NCI-H1048 (cell line): ENCODE measurements at places on chromosomes 5 and 9.

DNA sequence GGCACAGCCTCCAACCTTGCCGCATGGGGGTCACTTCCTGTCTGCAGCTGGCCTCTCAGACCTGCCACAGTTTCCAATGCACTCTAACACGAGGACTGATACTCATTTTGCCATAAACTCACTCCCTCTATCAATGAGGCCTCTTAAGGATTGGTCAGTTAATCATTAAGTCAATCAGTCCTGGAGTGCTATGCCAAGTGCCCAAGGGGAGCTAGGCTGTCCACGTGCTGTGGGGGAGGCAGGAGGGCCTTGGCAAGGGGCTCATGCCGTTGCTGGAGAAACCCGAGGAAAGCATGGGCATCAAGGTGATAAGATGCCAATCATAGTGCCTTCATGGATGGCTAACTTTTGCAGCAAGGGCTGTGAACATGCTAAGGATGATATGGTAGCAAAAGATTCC, 1.7 kb upstream of the ALDH1B1 start:
- no peak for DNase-seq

DNA sequence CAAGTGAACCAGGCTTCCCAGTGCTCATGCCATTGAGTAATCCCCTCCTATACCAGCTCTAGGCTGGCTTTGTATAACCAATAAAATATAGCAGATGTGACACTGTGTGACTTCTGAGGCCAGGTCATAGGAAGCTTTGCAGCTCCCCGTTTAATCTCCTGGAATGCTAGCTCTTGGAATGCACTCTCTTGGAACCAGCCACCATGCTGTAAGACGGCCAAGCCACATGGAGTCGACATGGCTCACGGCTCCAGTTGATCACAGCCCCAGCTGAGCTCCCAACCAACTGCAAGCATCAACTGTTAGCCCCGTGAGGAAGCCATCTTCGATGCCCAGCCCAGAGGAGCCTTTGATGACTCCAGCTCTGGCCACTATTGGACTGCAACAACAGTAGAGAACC, 74.5 kb downstream of the SH3TC2 start:
- no peak for DNase-seq

GRCh38 chr5:98066910-98067309, 706.6 kb upstream of the RGMB start:
- DNase-seq = no peak

GRCh38 chr5:150544611-150545219, 36.8 kb downstream of the NDST1 start:
- no peak for DNase-seq

DNA sequence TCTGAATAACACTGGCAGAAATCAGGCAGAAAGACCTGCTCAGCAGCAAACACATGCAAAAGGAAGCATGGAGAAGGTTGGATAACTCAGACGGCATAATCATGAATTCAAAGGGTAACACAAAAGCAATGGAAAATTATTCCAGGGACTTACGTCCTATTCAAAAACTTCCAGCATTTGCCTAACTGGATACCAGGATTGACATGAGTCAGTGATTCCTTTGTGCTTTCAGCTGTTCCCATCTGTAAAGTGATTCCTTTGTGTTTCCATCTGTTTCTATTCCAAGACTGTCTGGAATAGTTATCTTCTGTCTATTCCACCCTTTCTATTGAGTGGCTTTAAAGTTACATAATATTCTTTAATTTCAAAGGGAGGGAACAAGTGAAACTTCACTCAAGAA, 1361.7 kb upstream of the CDH9 start:
- DNase-seq = no peak

- no peak for DNase-seq
Measured at GRCh38 chr5:170248172-170248930, 15.6 kb downstream of the C5orf58 start.

GRCh38 chr9:136840140-136840876, 2.0 kb upstream of the AJM1 start:
- no peak for DNase-seq

DNA sequence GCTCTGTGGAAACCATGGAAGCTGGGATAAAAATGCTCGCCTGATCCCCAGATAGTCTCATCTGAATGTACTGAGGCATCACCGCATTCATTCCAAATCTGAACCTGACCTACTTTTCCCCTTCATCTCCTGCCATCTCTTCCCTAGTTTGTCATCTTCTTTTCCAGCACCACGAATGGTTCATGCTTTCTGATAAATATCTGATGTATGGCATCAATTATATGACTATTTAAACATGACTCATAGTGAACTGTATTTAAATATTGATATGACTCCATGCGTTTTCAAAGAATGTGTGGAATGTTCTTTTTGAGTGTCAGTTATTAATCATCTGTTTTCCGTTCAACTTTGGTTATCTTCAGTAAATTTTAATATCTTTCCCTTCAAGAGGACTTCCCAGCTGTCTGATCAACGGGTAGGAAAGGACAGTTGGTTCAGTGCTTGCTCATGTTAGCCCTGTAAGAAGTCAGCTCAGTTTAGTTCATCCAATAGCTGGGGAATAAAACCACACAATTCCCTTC, 21.1 kb downstream of the BASP1 start:
- no peak for DNase-seq

DNA sequence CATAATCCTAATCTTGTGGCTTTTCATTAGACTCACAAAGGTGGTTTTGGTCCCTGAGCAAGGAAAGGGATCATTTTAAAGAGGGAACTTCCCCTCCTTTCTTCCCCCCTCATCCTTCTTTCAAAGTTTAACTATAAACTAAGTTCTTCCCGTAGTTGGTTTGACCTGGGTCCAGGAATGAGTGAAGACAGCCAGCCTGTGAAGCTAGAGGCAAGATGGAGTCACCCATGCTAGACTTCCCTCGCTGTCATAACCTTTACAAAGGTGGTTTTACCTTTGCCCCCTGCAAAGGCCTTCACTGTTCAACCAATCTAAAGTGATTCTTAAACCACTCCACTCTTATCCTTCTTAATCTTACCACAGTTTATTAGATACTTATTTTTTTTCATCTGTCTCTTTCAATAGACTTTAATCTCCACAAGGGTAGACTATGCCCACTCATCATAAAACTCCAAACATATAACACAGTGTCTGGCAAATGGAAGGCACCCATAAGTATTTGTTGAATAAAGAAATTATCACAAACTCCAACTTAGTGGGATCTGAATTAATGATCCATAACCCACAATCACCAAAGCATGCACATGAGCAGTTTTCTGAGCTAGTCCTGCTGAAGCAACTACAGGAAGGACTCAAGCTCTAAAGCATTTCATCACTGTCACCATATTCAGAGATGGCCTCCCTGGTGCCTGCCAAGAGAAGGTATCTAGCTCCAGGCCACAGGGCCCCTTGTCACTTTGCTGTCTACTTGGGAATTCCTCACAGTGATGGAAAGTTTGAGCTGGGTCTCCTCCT, 369.0 kb downstream of the SPOCK1 start:
- no peak for DNase-seq

DNA sequence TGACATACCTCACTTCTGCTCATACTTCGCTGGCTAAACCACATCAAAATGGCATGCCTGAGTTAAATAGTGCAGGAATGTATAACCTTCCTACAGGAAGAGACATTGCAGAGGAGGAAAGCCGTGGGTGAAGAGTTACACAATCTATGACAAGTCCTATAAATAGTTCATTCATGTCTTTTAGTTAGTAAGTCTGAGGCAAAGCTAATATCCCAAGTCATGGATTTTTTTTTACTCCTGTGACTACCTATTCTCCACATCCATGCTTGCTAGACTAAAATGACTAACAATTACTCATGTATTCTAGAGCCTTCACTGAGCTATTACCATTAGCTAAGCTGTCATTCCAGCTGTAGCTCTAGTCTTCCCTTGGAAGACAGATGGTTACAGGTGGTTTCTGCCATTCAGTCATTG, 391.3 kb downstream of the NR2F1-AS1 start:
- DNase-seq = no peak

- DNase-seq = no peak
Measured at GRCh38 chr9:131880833-131881583, 141.1 kb upstream of the RAPGEF1 start.

DNA sequence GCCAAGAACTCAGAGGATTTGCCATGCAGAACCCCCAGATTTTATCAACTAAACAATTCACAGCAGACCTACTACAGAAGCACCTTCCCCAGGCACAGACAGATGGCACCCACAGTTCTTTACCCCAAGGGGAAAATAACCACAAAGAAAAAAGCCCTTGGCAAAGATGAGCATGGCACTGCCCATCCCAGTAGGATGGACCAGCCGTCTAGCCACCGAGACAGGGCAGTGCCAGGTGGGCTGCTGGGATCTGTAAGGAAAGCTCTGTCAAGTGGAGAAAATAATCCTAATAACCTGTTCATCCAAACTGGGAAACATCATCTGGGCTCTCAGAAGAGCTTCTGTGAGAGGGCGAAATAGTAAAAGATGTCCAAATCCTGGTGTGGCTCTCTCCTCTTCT, 130.0 kb downstream of the COL23A1 start:
- no peak for DNase-seq

DNA sequence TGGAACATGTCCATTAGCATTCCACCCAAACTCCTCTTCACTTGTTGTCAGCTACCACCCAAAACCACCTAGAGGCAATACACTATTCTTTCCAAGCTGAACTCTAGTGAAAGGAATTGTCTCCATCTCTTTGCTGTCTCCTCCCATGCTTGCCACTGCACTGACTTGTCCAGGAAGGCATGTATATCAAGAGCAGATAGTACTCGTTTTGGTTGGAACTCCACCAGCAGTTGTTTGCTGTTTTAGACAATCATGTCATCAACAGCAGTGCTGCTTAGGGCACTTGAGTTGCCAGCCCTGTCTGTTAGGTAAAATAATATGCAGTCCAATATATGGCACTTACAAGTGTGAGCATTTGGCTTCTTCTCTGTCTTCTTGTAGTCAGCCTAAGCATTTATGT, 80.0 kb upstream of the SAP30L start:
- DNase-seq = no peak

DNA sequence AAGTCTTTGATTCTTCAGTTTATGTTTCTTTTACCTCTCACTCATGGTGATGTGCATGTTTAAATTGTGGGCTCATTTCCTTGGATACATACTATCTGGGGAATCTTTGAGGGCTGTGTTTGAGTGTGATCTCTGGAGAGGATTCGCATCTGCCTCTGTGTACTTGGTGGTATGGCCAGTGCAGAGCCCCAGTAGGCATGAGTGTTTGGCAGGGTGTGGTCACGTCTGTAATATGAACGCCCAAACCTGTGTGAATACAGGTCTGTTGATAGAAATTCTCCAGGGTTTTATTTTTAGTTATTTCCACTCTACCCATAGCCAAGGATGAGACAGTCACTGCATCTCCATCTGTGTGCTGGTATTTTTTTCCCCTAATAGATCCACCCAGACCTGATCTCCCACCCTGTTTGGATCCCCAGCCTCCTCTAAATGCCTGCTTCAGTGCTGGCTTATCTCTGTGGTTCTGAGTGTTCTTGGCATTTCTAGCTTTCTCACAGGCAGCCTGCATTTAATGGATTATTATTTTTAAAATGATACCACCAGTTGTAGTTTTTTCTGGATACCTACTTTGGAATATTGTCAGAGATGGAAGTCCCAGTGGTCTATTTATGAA, 37.5 kb downstream of the TJP2 start:
- DNase-seq = no peak

- DNase-seq = no peak
Measured at GRCh38 chr5:149424371-149425315, 45.6 kb upstream of the IL17B start.

DNA sequence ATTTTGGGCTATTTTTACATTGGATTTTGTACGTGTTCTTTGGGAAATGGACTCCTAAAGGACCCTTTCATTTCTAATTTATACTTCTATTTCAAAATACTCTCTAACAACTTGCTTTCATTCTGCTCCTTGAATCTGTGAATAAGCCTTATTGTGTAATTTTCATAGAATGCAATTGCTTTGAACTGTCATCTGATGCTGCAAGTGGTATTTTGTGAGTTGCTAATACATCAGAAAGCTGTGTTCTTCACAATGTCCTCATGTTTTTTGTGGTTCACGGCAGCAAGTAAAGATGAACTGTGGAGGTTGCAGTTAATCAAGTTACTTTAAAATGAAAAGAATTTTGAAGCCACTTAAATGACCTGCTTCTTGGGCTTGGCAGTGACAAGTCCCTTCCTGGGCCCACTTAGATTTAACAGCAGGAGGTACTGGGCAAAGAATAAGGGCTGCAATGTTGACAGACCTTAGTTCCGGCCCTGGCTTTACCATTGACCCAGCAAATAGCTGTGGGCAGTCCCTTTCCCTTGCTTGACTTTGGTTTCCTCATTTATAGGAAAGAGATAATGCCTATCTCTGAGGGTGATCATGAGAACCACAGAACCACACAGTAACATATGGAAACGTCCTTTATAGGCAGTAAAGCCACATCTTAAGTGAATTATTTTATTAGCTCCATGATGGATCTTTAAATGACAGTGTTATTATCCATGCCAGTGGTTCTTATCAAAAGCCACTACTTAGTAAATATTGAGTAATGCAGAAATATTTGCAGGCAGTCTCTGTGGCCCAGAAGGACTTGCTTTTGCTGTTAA, 54.8 kb downstream of the IQGAP2 start:
- DNase-seq = no peak

DNA sequence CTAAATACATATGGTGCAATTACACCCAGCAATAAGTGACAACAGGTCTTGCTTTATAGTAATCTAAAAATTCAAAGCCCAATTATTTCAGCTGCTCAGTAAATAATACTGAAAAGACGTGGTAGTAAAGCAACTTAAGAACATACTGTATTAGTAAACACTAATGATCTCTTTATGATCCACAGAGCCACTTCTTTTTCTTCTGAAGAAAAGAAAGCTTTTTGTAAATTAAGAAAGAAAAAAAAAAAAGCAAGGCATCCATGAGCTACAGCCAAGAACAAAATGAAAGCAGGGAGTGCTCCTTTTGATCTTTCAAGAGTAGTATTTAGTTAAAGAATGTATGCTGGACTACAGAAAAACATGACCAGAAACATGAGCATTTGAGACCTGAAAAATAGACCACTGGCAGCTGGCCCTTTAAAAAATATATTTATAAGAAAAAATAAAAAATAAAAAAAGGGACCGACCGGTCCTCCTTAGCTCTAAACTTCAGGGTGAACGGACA, 348.7 kb downstream of the GLIS3 start:
- no peak for DNase-seq

GRCh38 chr5:88140396-88140855, 128.2 kb downstream of the TMEM161B start:
- DNase-seq = no peak

GRCh38 chr5:57291894-57292293, 118.0 kb downstream of the GPBP1 start:
- no peak for DNase-seq

DNA sequence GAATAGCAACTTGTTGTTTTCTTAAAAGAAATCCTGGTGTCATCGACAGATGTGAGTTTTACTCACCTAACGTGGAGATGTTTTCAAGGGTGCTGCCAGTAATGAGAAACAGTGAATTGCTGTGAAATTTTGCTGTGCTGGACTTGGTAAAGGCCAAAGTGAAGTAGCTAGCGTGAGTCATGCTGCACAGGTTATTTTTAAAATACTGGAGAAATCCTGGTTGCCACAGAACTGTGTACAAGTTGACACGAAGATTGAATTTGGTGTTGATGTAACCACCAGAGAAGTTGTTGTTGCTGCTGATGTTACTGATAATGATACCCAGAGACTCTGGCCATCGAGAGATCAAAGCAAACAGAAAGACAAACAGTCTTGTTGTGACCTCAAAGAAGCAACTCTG, 187.9 kb upstream of the NFIL3 start:
- DNase-seq = no peak
